Activated T-cell treated with anti-CD3 and anti-CD28 coated beads for 4 hours (primary cell): ENCODE measurements at places on chromosomes 11 and 22.

GRCh38 chr22:43774318-43774915, 37.7 kb downstream of the EFCAB6 start:
- DNase-seq: no peak

DNA sequence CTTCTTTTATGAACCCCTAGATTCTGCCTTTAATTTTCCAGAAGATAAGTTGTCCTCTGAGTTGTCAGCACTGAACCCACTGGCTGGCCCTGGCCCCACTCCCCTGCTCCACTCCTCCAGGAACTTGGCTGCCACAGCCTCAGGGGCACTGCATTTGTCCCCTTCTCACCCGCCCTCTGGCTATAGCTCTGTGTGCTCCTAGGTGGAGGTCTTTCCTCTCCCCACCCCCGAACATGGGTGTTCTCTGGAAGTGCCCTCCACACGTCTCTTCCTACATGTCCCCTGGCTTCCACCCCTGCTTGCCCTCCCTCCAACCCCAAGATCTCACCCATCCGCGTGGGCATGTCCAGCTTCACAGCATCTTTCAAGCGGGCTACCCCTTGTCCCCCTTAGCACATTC, 137.7 kb upstream of the TEAD1 start:
- DNase-seq: no peak

GRCh38 chr11:12075822-12076821, 34.3 kb upstream of the MICAL2 start:
- no peak for DNase-seq

- DNase-seq: no peak
These were observed 13.5 kb downstream of the TMA7B start for GRCh38 chr22:39973656-39974055.

DNA sequence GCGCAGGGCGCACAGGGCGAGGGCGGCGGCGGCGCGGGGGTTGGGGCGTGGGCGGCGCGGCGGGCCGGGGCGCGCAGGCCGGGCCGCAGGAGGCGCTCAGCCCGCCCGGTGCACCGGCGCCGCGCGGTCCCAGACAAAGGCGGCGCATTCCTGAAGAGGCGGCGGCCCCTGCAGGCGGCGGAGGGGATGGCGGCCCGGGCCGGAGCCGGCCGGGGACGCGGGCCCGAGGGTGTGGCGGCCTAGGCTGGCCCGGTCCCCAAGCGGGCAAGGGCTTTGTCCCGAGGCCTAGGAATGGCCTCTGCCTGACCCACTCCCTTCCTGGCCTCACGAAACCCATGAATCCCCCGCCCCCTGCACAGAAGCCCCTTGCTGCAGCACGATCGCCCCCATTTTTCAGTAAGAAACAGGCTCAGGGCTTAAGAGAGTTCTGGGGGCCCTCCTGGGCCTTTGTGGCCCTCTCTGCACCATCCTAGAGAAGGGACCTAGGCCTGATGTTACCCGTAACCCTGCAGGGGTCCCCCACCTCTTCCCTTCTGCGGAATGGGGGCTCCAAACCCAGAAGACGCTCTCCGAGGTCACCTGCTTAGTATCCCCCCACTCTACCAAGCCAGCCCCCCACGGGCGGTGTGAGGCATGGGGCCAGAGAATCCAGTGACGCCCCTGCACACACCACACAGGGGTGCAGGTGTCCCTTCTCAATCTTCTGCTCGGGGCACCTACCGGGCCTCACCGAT, at the start of gene RTN4R:
RTN4R (minus strand) TSS at position 40 of the 734 bp plus-strand sequence. CDS start 226 bp downstream, outside the sequence.
- peak; percentile 19 for DNase-seq

- no peak for DNase-seq
These were observed 437.4 kb downstream of the JRKL start for GRCh38 chr11:96827164-96827563.

- no peak for DNase-seq
These were observed 44.1 kb downstream of the USP28 start for GRCh38 chr11:113831314-113831713.

DNA sequence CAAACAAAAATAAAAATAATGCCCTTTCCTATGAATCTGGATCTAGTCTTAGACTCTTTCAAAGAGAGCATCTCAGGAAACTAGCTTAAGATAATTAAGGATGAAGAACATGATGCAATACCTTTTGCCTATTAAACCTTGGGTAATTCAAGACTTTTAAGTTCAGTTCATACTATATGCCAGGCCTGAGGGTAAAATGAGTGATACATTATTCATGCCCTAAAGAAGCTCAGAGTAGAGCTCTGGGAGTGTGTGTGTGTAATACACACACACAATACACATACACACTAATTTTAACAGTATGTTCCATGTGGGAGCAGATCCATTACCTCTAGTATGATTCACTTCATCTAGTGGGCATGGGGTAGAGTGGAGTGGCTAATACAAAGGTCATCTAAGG, 651.4 kb upstream of the CHORDC1 start:
- no peak for DNase-seq

DNA sequence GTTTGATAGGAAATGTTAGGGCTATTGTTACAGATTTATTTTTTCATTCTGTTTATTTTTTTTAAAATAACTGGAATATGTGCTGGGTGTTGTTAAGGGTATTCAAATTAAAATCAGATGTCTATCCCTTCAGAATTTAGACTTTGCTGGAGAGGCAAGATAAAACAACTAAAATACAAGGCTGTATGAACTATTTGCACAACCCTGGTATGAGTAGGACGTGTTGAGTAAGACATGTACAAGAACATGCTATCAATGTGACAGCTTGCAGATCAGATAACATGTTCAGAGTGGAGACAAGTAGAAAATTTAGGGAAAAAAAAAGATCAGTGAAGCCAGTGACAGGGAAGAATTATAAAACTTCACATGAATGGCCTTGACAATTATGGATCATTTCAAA, 853.5 kb downstream of the METTL15 start:
- no peak for DNase-seq

GRCh38 chr22:46684706-46685105, 53.3 kb downstream of the CERK start:
- DNase-seq: no peak

- DNase-seq: no peak
These were observed 87.3 kb downstream of the SIK3 start for GRCh38 chr11:117010808-117011540.

DNA sequence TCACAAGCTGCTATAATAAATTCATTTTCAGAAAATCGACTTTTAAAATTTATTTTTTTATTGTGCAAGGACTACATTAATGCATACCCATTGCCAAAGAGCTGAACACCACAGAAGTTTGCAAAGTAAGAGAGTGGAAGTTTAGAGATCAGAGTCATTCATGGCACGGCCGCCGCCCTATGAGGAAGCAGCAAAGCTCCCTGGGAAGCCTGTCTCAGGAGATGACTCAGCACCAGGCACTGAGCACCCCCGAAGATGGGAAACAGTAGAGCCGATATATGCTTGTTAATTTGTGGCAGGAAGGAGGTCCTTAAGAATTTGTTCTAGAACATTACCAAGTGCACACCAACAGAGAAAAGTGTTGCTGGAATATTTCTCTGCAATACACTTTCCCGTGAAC, 693.7 kb downstream of the OPCML start:
- no peak for DNase-seq

GRCh38 chr11:74417379-74417804, 19.2 kb upstream of the PGM2L1 start:
- DNase-seq: no peak
